ENCODE measurements at places on chromosomes 5 and 9.

DNA sequence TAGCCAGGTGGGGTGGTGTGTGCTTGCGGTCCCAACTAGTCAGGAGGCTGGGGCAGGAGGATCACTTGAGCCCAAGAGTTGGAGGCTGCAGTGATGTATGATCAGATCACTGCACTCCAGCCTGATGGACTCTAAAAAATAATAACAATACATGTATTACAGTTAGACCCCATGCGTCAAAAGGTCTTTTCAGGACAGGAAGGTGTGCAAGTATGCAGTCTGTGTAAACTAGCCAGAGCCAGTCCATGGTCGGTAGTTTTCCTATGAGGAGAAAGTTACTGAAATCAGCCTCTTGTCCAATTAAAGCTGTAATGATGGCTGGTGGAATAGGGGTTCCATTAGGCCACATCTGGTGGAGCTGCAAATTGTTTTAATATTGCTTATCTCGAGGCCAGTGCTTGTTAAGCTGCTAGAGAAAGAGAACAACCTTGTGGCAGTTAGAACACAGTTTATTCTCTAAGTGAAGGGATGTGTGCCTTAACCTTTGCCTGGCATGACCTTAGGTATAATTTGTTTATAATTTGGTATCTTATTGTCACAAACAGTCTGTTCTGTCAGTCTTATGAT lies 1.5 kb upstream of the STOM start:
- no peak for DNase-seq

DNA sequence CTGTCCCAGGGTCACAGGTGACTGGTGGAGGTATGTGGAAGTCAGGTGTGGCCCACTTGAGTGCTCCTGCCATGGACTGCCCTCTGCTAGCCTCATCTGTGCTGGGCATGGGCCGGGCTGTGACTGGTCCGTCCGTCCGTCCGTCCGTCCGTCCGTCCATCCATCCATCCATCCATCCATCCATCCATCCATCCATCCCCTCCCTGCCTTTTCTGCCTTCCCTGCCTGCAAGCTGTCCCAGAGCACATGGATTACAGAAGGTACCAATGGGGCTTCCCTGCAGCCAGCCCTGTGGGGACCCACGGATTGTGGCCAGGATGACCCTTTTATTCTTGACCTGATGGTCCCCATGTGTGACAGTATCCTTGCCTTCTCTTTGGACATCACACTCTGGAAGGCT lies 92.5 kb downstream of the MACROH2A1 start:
- no peak for DNase-seq

DNA sequence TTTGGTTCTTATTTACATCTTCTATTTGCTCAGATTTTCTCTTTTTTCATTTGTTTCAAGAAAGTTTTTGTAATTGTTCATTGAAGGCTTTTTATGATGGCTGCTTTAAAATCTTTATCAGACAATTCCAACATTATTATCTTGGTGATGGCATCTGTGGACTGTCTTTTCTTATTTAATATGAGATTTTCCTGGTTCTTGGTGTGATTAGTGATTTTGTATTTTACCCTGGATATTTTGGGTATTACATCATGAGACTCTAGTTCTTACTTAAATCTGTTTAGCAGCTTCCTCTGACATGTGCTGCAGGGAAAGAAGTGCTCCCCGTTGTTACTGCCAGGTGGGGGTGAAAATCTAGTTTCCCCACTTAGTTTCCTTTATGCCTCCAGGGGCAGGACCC lies 94.2 kb upstream of the ANKH start:
- no peak for DNase-seq

DNA sequence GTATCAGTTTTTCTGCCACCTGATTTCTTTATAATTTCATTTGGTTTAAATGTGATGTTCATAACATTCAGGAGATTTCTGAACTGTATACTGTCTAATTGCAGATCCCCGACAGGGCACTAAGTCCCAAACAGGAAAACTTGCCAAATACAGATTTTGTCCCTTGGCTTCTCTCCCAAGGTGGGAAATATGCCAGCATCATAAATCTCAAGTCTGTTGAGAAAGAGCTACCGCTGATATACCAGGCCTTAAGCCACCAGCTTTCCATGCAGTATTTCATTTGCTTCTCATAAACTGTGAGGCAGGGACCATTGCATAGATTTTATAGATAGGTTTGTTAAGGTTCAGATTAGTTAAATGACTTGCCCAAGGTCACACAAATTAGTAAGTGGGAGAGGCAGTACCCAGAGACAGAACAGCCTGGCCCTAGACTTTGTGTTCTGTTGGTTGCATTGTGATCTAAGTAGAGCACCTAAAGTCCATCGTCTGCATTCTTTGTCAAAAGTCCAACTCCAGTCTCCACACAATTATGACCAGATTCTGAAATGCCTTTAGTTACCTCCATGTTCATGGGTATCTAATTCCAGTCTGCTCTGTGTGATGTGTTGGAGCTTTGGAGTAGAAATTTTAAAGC lies 16.2 kb downstream of the GPR21 start:
- no peak for DNase-seq

- no peak for DNase-seq
Observed at GRCh38 chr9:127786773-127787104, 905 bp downstream of the CDK9 start.

GRCh38 chr5:173065155-173065554 lies 9.0 kb downstream of the CREBRF start:
- no peak for DNase-seq

- DNase-seq: no peak
Observed at GRCh38 chr5:149913436-149914419, 30.9 kb downstream of the PDE6A start.

DNA sequence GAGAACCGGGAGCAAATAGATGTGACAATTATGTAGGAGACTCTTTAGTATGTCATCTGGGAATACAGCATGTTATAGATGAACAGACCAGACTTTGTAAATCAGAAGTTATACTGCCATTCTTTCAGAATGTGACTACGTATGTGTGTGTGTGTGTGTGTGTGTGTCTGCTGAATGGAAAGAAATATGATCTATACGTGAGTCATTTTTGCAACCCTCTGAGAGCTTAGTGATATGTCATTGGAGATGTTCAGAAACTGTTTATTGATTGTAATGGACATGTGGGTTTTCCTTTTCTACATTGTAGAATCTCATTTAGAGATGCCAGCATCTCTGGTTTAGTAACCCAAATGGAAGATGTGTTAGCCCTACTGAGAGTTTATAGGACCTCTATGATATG lies 731.5 kb downstream of the TLE1 start:
- DNase-seq: no peak

DNA sequence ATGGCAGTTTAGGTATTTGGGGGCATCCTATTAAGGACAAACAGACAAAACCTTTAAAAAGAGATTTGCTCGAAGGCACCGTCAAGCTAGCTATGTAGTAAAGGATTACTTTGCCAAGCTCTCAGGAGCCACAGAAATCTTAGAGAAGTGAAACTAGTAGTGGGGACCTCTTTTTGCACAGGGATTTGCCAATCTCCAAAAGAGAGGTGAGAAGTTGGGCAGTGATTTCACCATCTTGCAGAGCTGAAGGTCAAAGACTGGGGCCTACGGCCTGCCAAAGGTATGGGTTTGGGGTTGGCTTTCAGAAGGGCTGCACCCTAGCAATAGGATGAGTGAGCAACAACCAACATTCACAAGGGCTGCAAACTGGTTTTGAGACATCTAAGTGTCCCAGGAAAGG lies 1.6 kb upstream of the FCN1 start:
- no peak for DNase-seq

- DNase-seq: no peak
Observed at GRCh38 chr9:135551456-135551855, 5.5 kb downstream of the OBP2A start.

DNA sequence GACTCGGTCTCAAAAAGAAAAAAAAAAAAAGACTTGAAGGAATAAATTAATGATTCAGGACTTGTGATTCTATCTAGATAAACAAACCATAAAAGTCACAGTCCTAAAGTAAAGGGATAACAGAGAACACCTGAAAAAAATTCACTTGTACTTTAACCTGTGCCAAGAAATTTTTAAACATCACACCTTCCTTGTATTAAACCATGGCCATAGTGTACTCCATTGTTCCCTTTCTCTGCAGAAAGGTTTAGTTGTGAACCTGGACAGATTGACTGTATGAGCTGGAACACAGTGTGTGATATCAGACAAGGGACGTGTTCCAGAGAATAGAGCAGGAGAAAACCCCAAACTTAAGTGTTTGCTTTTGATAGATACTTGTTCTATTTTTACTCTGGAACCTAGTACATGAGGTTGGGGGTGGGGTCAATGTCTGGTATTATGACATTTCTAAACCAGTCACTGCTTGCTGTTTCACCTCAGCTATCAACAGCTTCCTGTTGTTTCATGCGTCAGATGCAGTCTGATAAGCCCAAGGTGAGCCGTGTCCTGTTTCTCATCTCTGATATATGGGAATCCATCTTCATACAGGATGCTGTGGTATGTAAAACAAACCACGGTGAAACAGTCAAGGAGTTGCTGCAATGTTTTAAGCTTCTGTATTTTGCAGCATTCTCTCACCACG lies 62.5 kb upstream of the ITGA1 start:
- DNase-seq: no peak

GRCh38 chr5:66520854-66521253 lies 75.3 kb upstream of the MAST4 start:
- no peak for DNase-seq

DNA sequence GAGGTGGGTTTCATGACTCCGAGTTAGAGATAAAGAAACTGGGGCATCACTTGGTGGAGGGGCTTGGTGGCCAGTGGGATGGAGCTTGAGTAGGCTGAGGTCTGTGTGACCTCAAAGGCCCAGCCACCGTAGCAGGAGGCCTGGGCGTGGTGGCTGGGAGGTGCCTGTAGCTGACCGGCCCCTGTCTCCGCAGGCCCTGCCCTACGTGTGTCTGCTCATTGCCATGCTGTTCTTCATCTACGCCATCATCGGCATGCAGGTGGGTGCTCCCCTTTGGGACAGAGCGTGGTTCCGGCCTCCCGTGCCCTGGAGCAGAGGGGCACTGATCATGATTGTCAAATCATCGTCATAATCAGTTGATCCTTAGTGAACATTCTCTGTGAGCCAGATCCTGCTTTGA lies 196.2 kb downstream of the CACNA1B start:
- peak; percentile 37 for DNase-seq

DNA sequence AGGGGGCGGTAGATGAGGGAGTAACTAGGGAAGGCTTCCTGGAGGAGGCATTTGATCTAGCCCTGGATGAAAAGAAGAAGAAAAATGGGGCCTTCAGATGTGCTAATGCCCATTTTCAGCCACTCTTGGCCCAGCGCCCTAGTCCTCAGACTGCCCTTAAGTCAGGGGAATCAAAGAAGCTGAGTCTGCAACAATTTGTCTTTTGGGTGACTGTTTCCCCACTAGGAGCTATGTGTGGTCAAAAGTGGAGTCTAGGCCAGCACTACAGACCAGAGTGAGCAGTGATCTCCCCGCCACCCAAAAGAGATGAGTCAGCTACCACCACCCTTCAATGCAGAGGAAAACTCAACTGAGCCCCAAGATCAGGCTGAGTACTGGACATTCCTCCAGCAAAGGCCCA lies 542.1 kb downstream of the BNC2 start:
- DNase-seq: no peak

GRCh38 chr5:31119938-31120641 lies 73.4 kb upstream of the CDH6 start:
- no peak for DNase-seq

DNA sequence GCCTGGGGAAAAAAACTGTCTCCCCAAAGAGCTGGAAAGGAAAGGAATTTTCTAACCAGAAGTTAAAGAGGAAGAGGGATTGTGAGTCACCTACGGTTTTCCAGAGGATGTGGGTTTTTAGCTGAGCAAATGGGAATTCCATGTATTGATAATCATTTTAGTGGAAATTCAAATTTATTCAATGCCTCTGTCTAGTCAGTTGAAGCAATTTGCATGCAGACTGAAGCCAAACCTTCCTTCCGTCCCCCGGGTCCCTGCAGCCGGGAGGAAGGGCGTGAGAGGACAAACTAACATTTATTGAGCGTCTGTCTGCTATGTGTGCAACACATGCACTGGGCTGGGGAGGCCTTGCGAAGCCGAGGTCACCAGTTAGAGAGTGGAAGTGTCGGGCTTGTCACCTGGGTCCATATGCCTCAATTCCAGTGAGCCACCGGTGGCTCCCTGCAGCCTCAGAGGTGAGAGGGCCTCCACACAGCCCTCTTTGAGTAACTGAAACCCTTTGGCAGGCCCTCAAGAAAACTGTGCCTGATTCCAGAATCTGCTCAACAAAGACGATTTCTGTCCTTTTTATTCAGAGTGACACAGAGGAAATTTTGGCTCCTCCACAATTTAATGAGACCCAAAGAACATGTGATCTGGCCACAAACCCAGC lies 70.3 kb downstream of the COL27A1 start:
- no peak for DNase-seq

- no peak for DNase-seq
Observed at GRCh38 chr9:935348-935965, 41.0 kb upstream of the DMRT3 start.

DNA sequence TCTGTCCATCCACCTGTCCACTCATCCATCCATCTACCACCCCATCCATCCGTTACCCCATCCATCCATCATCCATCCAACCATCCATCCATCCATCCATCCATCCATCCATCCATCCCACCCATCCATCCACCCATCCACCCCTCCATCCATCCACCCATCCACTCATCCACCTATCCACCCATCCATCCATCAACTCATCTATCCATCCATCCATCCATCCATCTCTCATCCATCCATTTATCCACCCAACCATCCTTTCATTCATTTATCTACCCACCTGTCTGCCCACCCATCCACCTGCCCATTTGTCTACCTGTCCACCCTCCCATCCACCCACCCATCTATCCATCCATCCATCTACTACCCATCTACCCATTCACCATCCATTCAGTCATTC lies 84.1 kb upstream of the ASS1 start:
- DNase-seq: no peak

GRCh38 chr5:56712895-56713591 lies 102.3 kb upstream of the MAP3K1 start:
- DNase-seq: no peak

Data from breast epithelium (tissue), 4 donors.